ENCODE measurements at places on chromosomes 16 and 17.
A peak's percentile ranks its signal among the peaks of the same experiment; 100 is the strongest.

DNA sequence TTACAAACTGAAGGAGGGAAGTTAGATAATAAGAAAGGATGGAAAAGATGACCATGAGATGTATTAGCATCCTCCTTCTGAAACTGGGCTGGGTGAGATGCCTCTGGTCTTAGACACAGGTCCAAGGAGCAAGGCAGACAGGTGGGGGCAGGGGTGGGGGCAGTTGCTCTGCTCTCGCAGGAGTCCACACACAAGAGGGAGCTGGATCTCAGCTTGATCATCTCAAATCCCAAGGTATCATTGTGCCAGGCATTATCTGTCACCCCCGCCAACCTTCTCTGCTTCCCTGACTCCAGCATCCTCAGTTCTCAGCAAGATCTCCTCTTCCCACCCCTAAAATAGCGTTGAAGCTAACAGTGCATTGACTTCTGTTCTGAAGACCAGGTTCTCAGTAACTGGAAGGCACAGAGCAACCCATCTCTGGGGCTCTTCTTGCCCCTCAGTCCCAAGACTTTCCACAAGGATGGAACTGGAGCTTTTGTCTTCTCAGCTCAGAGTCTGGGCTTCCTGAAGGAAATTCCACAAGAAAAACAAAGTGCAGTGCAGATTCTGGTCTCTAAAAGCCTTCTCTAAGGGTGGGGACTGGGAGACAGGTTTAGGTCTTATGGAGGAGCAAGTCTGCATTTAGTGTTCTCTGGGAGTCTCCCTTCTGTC lies 1.6 kb downstream of the FLOT2 start:
- no peaks in the 10 kb centered on the region for H3K4me1 ChIP-seq
- H3K27me3 ChIP-seq: no peaks in the 10 kb centered on the region
- DNase-seq: peak; percentile 50
- H3K27ac ChIP-seq: no peak overlapping the region

DNA sequence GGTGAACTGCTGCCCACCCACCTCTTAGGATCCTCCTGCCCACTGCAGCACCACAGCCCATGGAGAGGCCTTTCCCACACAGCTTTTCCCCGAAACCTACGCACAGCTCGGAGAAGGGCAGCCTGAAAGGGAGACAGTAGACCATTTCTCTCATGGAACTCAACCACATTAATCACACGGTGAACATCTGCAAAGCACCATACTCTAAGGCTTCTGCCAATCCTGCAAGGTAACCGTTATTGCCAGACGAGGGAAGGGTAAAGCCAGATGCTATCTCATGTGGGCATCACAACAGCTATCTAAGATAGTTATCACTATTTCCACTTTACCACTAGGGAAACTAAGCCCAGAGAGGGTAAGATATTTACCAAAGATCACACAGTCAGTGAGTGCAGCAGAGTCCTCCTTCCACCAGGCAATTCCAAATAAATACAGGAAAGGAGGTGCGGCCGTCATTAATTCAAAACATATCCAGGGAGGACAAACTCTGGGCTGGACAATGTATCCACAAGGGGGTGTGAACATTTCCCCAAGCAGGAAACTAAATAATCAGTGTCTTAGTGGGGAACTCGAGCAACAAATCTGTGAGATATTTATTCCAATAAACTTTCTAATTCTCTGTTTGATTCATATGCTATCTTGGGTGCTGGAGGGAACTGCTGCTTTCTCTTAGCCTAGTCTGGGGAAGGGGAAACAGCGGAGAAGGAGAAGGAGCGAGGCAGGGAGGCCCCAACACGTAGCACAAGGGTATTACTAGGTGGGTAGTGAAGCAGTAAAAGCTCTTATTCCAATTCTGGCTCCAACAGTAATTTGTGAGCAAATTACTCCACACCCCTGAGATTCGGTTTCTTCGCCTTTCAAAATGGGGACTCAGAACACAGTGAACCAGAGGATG lies 723 bp downstream of the TMEM186 start:
- H3K27ac ChIP-seq: no peak overlapping the region
- H3K27me3 ChIP-seq: no peaks in the 10 kb centered on the region
- H3K36me3 ChIP-seq: peaks cover 36% of the 10 kb centered on the region
- H3K4me3 ChIP-seq: peak overlapping the region; percentile 94
- H3K4me1 ChIP-seq: no peaks in the 10 kb centered on the region
- no peak for DNase-seq

DNA sequence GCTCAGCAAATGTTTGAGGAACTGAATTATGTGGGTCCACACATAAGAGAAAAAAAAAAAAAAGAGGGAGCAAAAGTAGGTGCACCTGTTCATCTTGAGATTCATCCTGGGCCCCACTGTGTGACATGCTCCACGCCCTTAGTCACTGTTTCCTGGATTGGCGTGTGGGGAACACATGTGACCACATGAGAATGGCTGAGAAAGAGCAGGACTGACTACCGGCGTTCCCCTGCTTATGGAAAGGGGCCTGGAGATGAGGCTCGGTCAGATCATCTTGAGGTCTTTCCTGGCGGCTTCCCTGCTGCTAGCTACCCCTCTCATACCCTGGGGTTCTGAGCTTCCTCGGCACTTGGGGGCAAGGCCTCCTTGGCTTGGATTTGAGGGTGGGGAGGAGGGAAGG lies 3.9 kb downstream of the DEXI start:
- no peak for DNase-seq
- no peaks in the 10 kb centered on the region for H3K27me3 ChIP-seq

GRCh38 chr17:27625856-27626255 lies 5.1 kb upstream of the LGALS9 start:
- H3K4me1 ChIP-seq: no peaks in the 10 kb centered on the region
- DNase-seq: no peak
- no peak overlapping the region for H3K27ac ChIP-seq
- H3K4me3 ChIP-seq: no peak overlapping the region
- peaks cover 20% of the 10 kb centered on the region for H3K36me3 ChIP-seq
- H3K27me3 ChIP-seq: no peaks in the 10 kb centered on the region

DNA sequence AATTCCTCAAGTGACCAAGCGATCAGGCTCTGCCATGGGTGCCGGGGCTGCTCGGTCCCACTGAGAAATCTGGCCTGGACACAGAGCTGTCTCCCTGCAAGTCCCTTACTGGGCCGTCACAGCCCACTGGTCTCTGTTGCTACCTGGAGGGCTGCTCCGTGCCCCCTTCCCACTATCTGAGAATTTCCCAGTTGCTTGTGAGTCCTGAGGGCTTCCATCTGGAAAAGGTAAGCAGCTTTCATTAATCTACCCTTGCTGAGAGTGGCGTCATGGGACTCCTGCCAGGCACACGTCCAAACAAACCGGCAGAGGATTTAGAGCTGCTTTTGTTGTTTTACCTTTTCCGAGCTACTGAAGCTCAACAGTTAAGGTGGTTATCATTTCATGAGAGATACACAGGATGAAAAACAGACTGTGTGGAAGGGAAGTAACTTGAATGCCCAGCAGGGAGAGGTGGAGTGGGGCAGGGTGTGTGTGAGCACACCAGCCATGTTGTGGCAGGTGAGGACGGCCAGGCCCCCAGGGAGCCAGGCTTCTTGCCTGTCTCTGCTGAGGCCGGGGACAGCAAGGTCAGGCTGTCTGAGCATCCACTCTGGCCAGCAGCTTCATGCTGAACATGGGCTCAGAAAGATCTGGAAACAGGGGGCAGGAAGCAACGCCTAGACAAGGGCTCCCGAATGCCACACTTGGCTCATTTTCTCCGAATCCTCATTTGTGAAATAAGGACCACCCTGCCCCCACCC lies 50.6 kb downstream of the GTF3C1 start:
- H3K27ac ChIP-seq: no peak overlapping the region
- H3K4me1 ChIP-seq: no peaks in the 10 kb centered on the region
- DNase-seq: no peak
- H3K27me3 ChIP-seq: no peaks in the 10 kb centered on the region
- H3K36me3 ChIP-seq: peaks cover 98% of the 10 kb centered on the region

All from endodermal cell (in vitro differentiated cells).